Stimulated activated CD4-positive, alpha-beta T cell treated with anti-CD3 and anti-CD28 coated beads, Interleukin-15, amount 100 ng/mL, for 1 hour (primary cell): ENCODE measurements at places on chromosomes 4 and X.

DNA sequence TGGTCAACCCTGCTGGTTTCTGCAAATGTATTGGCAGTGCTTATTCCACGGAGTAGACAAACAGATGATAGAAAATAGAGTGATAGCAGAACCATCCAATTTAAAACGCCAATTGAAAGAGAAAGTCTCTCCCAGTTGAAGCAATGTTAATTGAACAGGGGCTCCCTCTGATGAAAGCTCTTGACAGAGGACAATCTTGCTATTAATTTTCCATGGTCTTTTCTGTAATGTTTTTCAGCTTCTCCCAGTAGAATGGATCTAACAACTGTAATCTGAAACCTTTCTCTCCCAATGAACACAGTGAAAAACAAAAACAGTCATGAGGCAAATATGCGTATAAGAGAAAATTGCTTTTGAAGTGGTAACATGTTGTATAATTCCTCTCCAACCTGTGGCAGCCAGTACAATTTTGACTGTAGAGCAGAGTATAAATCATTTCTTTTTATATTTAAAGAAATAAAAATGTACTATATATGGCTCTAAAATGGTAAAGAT lies 225.1 kb upstream of the GALNTL6 start:
- no peak for DNase-seq

DNA sequence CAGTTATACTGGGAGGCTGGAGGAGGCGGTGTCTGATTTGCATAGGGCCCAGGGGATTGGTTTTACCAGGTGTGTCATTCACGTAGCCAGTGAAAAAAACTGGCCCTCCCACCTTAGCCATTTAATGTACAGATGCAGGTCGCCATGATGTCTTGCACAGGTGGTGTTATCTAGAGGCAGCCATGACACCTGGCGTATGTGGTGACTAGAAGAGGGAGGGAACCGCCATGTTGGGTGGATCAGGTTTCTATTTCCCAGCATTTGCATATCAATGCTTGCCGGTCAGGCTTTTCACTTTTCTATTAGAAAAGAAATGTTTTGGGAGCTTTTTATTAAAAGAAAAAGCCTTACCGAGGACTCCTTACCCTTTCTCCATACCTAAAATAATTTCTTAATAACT lies 523.4 kb downstream of the ADGRL3 start:
- no peak for DNase-seq

DNA sequence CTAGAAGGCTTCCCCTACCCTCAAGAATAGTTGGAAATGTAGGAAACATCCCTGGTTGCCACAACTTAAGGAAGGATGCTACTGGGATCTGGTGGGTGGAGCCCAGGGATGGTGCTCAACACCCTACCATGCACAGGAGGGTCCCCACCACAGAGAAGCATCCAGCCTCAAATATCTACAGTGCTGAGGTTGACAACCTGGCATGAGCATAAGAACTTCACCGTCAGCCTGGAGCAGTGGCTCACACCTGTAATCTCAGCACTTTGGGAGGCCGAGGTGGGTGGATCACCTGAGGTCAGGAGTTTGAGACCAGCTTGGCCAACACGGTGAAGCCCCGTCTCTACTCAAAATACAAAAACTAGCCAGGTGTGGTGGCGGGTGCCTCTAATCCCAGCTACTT lies 24.0 kb upstream of the ASMTL start:
- no peak for DNase-seq

DNA sequence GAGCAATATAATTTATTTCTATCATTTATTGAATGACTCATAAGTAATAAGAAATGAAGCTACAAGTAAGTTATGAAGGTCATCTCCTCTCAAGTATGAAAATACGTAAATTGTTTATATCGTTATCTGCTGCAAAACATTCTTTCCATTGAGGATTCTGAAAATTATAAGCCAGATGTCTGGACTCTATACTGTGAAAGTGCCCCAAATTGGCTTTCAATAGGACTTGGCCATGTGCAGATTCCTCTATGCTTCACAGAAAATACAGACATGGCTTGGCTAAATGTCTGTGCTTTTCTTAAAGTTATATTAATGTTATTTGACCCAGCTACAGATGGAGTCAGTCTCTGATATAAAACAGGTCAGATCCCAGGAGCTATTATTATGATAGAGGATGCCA lies 2109.9 kb upstream of the AGA start:
- no peak for DNase-seq

- no peak for DNase-seq
Measured at GRCh38 chr4:120078216-120078615, 11.6 kb upstream of the MAD2L1 start.

DNA sequence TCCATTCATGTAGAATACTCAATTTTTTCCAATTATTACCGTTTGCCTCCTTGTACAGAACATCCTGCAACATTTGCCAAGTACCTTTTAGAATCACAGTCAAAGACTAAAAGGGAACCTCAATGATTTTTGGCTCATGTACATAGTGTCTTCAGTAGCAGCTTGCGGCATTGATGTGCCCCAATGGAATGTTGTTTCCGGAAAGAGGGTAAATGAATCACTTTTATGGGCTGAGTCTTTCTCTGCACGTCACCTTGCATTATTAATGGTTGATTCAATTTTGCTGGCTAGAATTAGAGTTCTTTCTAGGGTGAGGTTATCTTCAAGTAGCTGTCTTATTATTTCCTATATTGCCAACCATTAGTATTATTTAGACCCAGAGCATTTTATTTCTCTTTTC lies 116.9 kb upstream of the GABRA2 start:
- no peak for DNase-seq

DNA sequence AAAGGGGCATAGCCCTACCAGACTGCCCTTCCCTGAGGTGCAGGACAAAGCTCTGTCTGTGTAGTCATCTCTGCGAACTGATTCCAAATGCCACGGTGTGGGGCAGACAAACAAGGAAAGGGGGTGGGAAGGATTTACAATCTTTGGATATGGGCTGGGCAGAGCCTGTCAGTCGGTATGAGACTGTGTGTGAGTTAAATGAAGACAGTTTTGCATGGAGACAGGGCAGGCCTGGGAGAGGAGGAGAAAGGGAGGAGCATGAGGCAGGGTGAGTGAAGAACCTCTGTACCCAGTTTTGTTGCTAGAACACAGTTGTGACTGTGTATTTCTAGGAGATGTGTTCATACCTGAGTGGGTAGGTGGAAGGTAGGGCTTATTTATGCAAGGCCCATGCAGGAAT lies 59.4 kb upstream of the MSN start:
- no peak for DNase-seq

DNA sequence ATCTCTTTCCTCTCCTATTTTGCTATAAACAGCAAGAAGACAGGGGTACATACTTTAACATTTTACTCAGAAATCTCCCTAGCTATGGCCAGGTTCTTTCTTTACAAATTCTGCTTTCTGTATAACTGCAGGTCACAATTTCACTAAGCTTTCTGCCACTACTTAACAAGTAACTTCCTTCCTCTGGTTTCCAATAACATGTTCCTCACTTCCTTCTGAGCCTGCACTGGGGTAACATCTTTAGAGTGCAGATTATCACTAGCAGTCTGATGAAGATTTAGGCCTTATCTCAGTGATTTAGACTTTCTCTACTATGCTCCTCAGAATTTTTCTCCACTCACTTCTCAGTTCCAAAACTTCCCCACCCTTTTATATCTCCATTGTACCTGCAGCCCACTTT lies 1930.5 kb upstream of the AGA start:
- no peak for DNase-seq

DNA sequence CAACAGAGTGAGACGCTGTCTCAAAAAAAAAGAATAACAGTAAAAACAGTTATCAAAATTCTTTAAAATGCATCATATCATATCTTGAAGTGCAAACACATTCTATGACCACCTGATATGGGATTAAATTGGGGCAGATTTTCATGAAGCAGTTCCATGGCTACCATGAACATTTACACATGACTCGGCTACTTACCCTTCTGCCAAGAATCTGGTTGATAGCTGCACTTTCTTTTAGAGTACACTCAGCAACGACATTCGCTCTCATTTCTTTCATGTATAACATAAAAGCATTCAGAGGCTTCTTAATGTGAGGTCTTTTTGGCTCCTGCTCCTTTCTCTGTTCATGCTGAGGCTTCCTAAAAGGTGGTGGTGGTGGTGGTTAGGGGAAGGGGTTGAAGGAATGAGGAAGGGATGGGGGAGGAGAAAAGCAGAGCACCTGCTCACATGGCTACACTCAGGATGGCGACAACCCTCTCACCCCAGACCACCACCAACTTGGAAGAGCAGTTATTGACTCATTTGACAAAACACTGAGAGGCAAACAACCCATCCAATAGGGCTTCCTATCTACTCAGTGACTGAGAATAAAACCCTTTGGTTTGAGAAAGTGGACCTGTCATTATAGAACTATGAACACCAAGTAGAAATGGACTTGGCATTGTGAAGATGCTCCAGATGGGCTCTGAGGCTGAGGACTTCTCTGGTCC lies 88.5 kb downstream of the HADH start:
- DNase-seq, result no peak

GRCh38 chr4:58561170-58561569 lies 1451.0 kb upstream of the IGFBP7 start:
- DNase-seq, result no peak

- no peak for DNase-seq
Measured at GRCh38 chr4:36288731-36289426, 7.5 kb downstream of the DTHD1 start.
